ENCODE measurements at places on chromosomes 12 and 14. TPM values are rescaled to one million over a fixed set of nuclear protein-coding genes. Genes with fewer than 3 reads are reported as not detected.

GRCh38 chr12:89390802-89391673 lies 38.7 kb upstream of the DUSP6 start:
- DNase-seq, result no peak

DNA sequence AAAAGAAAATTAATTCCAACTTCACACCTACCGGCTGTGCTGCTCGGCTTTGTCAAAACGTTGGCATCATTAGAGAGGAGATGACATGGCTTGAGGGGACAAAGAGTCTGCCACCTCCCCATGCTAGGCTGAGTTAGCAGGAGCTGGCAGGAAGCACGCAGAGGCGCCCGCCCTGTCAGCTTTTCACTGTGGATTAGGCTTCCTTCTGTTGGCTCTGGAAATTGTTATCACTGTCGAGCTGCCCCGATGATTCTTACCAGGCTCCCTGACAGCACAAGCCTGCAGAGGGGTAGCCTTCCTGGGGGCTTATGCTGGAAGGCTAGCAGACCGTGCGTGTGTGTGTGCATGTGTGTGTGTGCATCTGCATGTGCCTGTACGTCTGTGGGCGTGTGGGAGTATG lies 490.9 kb upstream of the TBX3 start:
- no peak for DNase-seq

- DNase-seq, result no peak
Observed at GRCh38 chr14:93462479-93462878, 31.7 kb downstream of the UNC79 start.

Gene KLRK1
- total RNA-seq, result 319 TPM

Gene CIROP
- not detected for total RNA-seq

Data from activated naive CD8-positive, alpha-beta T cell treated with anti-CD3 and anti-CD28 coated beads, Interleukin-2, amount 10 ng/mL, durations not matched to agents 7 days and 5 days (primary cell).